AG04449 (cell line): ENCODE measurements at places on chromosomes 1 and 21.

DNA sequence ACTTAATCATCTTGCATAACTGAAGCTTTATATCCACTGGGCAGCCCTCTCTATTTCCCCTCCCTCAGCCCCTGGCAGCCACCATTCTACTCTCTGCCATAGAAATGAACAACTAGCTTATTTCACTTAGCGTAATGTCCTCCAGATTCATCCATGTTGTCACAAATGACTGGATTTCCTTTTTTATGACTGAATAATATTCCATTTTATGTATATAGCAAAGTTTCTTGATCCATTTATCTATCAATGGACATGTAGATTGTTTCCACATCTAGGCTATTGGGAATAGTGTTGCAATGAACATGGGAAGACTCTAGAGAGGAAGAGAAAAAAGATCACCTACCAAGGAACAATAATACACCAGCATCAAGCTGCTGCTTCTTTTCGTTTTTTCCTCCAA, 32.1 kb upstream of the EEIG2 start:
- DNase-seq: no peak

DNA sequence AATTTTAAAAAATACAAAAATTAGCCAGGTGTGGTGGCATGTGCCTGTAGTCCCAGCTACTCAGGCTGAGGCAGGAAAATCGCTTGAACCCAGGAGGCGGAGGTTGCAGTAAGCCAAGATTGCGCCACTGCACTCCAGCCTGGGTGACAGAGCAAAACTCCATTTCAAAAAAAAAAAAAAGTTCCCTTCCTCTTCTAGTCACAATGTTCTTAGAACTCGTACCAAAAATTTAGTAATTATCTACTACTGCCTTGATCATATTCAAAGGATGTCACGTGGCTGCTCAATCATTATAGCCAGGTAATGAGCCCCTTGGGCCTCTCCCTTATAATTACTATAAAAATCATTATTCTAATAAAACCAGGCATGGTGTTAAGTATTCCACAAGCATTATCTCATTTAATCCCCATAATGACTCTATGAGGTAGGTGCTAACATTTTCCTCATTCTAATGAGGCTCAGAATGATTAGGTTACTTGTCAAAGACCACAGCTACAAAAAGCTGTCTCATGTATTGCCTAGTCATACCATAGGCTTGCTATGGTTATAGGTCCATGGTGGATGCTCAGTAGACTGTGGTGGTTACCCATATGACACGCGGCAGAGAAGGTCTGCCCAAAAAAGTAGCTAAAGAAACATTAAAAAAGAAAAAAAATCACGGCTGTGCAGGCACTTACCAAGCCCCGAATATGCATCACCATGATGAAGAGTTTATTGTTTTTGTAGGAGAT, 15.5 kb upstream of the PPP1R15B start:
- no peak for DNase-seq

GRCh38 chr1:182699393-182700350, 15.3 kb upstream of the RGS8 start:
- no peak for DNase-seq

- no peak for DNase-seq
Observed at GRCh38 chr1:34851431-34852105, 8.0 kb downstream of the SMIM12 start.

DNA sequence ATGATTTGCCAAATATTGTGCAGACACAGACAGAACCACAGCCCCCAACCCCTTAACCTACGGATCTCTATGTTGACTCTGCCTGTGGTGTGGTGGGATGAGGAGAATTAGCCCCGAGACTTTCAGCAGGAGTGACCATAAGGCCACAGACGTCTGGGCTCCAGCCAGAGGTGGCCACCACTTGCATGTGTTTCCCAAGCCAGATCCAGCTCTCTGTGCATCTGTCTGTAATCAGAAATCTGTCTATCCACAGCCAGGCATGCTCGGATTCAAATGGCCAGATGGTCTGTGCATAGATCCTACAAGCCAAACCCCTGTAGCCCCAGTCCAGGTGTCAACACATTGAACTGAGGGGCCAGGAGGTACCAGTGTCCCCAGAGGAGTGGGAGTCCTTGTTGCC, 140.6 kb downstream of the SYF2 start:
- no peak for DNase-seq

DNA sequence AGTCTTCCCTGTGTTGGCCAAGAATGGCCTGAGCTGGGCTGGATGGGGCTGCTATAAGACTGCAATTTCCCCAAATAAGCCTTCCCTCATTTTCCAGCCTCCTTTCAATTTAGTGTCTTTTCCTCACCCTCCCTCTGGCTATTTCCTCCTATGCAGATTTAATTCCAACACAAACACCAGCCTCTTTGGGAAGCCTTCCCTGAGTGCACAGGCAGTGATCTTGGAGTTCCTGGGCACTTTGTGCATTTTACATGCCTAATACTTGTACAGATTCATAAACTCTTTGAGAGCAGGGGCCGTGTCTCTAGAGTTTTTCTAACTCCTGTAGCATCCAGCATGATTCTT, 91.1 kb upstream of the TLR5 start:
- DNase-seq: no peak

DNA sequence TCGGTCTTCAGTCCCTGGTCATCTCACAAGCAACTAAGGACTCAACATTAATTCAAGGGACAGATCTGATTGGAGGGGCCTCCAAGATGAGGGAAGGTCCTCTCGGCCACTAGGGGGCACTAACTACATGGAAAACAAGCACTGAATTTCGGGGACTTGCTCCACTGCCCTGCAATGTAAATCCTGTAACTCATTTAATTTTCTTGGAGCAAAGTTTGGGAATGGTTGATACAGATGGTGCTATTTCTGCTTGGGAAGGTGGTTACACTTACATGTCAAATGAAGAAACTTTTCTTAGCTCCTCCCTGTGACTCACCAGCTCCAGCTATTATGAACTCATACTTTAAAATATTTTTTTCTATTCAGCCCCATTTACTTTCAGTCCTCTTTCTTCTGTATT, 97.4 kb upstream of the KCNJ15 start:
- peak; percentile 49 for DNase-seq

DNA sequence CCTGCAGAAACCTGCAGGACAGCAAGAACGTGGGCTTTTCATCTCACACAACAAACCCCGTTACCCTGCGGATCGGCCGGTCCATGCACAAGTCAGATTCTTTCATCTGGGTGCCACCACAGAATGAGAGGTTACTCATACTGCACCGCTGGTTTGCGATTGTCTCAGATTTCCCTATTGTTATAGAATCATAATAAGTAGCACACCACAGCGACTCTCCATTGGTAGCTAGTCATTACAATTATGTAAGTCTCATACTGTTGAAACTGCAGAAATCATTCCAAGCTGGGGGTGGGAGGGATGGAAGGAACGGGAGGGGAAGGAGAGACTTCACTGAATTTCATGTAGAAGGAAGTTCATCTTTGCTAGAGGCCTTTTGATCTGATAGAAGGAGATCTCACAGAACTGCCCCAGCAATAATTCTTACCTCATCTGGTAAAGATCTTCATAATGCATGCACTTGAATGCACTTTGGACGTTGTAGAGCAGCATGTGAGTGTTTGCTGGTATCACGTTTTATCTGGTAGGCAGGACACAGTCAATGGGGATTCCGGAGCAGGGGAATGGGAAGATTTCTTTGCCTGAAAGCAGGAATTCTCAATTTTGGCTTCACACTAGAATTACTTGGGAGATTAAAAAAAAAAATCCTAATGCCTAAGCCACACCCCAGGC, 221.1 kb downstream of the KIF26B start:
- DNase-seq: no peak

DNA sequence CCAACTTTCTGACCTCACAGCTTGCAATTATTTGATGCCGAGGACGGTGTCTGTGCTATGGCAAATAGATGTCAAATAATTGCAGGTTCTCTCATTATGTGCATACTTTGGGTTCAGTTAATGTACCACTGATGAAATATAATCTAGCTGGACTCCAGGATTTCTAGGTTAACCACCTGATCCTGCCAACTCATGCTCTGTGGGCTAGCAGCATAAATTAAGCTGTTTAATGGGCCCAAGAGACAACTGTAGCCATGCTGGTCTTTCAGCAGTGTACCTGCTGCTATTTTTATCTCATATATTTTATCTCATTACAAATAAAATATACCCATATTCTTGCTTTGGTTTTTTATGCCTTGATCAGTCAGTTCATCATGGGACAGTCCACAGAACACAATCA, 43.3 kb upstream of the HP1BP3 start:
- no peak for DNase-seq

- DNase-seq: no peak
Observed at GRCh38 chr1:36135796-36136195, 10.8 kb upstream of the COL8A2 start.

DNA sequence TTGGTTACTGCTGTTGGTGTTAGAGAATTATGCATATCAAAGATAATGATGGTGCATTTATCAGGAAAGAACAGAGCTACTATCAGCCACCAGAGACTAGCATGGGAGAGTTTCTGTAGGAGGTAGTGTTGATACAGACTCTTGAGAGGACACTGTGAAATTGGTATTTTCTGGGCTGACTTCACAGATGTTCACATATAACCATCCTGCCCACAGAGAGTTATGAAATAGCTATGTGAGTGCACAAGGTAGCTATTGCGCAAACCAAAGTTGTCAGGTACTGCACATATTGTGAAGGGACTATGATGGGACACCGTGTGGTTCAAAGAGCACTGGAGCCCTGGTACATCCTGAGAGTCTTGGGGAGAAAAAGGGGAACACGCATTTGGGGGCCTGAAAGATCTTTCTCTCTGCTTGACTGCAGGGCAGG, 1.4 kb upstream of the TLCD4 start:
- no peak for DNase-seq

- DNase-seq: no peak
Observed at GRCh38 chr1:207423560-207424292, 30.4 kb upstream of the CR2 start.

DNA sequence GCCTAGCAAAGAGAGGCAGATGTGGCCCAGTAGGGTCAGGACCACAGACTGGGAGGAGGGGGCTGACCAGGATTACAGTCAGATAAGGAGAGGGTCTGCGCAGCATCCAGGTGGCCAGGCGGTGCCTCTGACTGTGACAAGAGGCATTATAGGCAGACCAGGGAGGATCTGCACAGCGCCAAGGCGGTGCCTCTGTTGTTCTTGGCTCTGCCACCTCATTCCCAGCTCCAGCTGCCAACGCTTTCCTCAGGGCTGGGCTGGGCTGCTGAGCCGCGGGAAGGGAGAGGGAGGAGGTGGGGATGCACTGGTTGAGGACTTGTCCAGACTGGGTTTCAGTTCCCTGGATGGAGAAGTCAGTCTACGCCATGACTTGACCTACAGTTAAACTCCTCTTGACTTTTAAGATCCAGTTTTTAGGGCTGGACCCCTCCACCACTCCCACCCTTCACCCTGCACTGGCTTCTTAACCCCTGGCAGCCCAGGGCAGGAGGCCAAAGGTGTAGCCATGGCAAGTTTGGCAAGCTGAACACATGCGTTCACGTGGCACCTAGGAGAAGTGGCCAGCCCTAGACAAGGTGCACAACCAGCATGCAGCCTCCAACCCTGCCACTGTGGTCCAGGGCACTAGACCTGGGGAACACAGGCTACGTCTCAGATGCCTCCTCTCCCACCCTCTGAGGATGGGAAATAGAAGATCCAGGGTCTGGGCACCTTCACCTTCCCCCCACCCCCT, 4.5 kb upstream of the CRABP2 start:
- DNase-seq: no peak

- no peak for DNase-seq
Observed at GRCh38 chr1:100719490-100719889, at the start of gene VCAM1. Gene VCAM1, plus strand, starts transcription at chr1:100719742. Its CDS starts 119 bp downstream, at chr1:100719861.

DNA sequence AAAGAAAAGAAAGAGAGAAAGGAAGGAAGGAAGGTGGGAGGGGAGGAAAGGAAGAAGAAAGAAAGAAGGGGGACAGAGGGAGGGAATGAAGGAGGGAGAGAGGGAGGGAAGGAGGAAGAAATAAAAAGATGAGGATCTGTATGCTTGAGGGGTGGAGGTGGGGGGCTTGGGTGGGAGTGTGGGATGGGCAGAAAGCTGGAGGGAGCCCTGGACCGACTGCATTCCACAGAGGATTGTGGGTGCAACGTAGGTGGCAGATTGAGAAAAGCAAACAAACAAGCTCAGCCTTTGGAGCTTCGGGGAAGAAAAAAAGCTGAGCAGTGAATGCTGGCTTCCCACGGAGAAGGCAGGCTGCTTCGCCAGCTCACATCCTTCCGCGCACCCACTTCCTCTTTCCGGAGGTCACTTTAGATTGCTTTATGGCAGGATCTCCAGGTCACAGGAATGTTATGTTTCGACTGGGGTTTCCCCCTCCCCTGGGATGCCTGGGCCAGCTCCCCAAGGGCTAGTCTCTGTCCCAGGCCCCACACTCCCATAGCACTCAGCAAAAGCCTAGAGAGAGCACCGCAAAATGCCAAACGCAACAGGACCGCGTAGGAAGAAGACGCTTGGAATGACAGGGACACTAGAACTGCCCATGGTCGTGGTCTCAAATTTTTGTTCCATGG, 20.7 kb upstream of the LGALS8 start:
- DNase-seq: no peak

DNA sequence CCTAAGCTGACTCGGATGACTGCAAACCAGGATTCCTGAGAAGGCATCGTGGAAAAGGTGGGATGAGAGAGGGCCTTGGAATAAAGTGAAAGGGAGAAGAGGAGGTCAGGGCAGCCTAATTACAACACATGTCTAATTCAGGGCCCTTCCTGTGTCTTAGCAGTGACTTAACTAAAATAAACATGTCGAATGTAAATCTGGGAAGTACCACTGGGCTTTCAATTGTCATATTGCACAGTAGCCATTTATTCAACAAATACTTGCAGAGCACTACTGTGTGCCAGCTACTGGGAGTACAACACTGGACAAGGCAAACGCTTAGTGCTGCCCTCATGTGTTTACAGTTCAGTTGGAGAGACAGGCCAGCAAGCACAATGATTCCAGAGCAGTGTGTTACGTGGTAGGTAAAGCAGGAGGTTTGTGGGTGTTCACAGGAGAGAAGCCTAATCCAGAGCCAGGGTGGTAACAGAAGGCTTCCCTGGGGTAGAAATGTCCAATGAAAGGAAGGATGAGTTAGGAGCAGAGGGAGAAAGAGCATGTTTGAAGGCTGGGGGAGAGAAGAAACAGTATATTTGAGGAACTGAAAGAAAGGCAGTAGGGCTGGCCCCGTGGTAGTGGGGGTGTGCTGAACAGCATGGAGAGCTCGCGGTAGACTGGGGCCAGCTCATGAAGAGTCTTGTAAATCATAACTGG, 38.0 kb upstream of the RASAL2 start:
- no peak for DNase-seq

DNA sequence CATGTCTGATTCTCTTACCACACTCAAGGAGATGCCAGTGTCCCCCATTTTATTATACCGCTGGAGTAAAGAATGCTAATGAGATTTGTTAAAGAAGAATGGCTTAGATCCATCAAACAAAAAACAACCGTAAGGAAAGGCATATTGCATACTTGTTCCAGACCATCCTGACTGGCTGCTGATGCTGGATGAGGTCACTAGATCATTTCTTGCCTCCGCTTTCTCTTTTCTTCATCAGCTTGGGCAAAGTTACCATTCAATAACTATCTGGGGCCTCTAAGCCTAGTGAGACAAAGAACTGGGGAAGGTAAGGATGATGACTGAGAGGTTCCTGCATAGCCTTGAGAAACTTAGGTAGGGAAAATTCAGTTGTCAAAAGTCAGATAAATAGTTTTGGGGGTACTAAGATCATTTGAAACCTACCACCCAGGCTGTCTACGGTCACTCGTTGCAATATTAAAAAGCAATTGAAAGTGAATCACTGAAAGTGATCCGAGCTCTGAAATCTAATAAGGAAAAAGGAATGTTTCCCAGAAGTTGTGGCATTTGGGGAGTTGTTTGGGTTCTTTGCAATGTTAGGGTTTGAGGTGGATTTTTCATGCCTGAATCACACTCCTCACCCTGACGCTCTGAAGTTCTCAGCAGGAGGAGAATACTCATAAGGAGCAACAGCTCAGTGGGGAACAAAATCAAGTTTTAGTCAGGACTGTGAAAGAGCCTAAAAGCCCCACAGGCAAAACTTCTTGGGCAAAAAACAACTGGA, 176.8 kb downstream of the HHIPL2 start:
- peak; percentile 95 for DNase-seq
